ENCODE measurements at places on chromosomes 2 and 18. TPM values are rescaled to one million over a fixed set of nuclear protein-coding genes. Genes with fewer than 3 reads are reported as not detected.

Gene SMAD4
- 68.1 TPM for total RNA-seq

Gene CCDC148
- total RNA-seq, result not detected

Gene ATIC
- 309 TPM for total RNA-seq

Gene TDRD15
- total RNA-seq, result not detected

Gene RBM44
- total RNA-seq, result 0.52 TPM

Gene HAT1
- total RNA-seq, result 75.2 TPM

Gene LRP2
- 1.8 TPM for total RNA-seq

Gene DNAJC5G
- not detected for total RNA-seq

Gene RBKS
- total RNA-seq, result 8.9 TPM

Gene C2orf66
- total RNA-seq, result not detected

Gene SH2D6
- total RNA-seq, result 0.77 TPM

Gene HSPE1
- total RNA-seq, result 356 TPM

Gene TBR1
- total RNA-seq, result not detected

Gene RTKN
- 1.6 TPM for total RNA-seq

Gene C2orf72
- total RNA-seq, result 5.1 TPM

Gene IGFBP5
- total RNA-seq, result not detected

Gene KIAA2012
- total RNA-seq, result not detected

Gene LAMA1
- total RNA-seq, result not detected

Gene CERKL
- 0.20 TPM for total RNA-seq

Gene EMILIN1
- 0.63 TPM for total RNA-seq

Gene IL36A
- not detected for total RNA-seq

Gene GATA6
- total RNA-seq, result not detected

Gene GKN1
- not detected for total RNA-seq

Gene RNF152
- total RNA-seq, result 0.16 TPM

Gene SRD5A2
- total RNA-seq, result not detected

Gene TIGD1
- total RNA-seq, result 8.7 TPM

Gene PROKR1
- total RNA-seq, result not detected

Gene DCDC2C
- not detected for total RNA-seq

Gene EPHA4
- 2.3 TPM for total RNA-seq

Gene SERPINB10
- not detected for total RNA-seq

Gene SPIRE1
- total RNA-seq, result 2.8 TPM

Gene TSN
- 58.1 TPM for total RNA-seq

Gene LAMA3
- total RNA-seq, result not detected

Gene UCN
- total RNA-seq, result 2.7 TPM

Gene CHRNG
- not detected for total RNA-seq

Gene ZNF892
- 2.9 TPM for total RNA-seq

Gene FOXD4L1
- total RNA-seq, result not detected

Gene DHRS9
- total RNA-seq, result not detected

Gene CD8B2
- total RNA-seq, result 4.5 TPM

Gene LGALSL
- total RNA-seq, result 3.9 TPM

Gene IL18R1
- 15.0 TPM for total RNA-seq

Gene MAPRE2
- 72.7 TPM for total RNA-seq

Gene TRIM54
- 0.16 TPM for total RNA-seq

Gene ABCG8
- total RNA-seq, result not detected

Gene KCNE4
- total RNA-seq, result not detected

Gene FAM110C
- total RNA-seq, result 0.96 TPM

Measured in activated CD8-positive, alpha-beta T cell treated with anti-CD3 and anti-CD28 coated beads for 36 hours (primary cell).